Suppressor macrophage treated with lipopolysaccharide for 1 hour (primary cell): ENCODE measurements at places on chromosomes 16 and 17.

GRCh38 chr17:48597778-48598631, 4.4 kb upstream of the HOXB5 start:
- DNase-seq: peak; percentile 84

DNA sequence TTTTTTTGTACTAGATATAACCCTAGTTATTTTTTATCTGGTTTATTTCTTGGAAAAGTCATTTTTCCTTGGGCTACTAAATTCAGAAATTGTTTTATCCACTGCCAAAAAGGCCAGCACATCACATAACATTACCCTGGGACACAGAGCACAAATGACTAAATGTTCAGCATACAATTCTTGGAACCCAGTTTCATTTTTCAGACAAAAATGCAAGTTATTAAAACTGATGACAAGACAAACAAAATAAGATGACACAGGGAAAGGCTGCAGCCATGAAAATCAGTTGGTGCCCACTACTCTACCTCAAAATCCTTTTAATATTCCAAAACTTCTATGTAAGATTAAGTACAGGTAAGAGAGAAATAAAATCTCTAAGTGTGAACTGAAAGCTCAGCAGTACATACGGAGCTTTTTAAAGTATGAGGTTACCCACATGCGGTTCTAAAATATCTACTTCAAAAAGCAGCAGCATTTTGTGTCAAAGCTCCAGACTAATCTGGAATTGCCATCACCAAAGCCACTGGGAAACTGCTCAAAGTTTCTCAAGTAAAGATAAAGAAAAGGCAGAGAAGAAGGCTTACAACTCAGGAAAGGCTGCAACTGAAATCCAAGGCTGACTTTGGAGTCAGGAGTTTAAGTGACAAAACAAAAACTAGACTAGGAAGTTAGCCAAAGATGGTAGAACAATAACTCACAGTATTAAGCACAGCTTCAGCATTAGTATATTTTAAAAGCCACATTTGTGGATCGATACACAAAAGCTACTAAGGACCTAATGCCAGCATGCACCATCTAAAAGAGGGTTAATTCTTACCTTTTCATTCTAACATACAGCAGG, 41.4 kb downstream of the AP1G1 start:
- DNase-seq: no peak

DNA sequence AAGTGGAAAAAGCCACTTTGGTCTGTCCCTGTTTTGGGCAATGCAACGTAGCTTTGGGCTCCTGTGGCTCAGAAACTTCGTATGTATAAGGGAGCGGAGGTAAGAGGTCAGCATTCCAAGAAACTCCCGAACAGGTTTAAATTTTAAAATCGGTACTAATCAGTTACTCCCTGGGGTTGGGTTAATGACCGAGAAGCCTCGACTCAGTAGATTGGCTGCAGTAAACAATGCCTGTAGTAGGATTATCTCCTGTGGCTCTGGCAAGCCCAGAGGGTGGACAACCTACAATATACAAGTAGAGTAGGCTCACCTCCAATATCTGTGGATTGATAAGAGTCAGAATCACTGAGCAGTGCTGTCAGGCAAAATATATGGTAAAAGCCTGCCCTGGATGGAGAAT, 1.6 kb upstream of the GNA13 start:
- DNase-seq: no peak

DNA sequence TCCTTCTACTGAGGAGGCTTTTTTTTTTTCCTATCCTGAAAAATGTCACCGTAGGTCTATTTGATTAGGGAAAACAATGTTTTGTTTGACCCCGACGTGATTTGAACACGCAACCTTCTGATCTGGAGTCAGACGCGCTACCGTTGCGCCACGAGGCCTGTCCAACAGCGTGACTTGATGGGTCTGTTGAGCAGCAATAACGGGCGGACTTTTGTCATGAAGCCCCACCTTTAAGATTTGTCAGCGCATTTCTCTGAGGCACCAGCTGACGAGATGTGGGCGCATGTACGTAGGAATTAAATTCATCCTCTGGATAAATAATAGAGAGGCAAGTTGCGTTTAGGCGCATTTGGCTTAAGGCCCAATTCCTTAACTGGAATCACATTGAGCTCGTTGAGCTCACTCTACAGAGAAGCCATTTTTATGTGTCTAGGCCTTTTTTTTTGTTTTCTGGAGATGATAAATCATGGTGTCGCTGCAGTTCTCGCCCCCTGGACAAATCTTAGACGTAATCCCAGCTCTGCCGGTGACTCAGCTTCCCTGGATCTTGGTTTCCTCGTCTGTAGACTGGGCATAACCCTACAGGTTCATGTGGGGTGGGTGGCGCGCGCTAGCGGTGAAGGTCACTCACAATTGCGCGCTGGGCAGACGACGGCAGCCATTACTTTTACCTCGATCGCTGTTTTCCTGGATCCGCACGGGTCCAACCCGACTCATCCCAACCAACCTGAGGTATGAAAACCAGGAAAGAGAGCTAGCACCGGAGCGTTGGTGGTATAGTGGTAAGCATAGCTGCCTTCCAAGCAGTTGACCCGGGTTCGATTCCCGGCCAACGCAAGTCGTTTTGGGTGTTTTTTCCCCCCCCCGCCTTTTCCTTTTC, 10.6 kb upstream of the AURKB start:
- peak; percentile 87 for DNase-seq

DNA sequence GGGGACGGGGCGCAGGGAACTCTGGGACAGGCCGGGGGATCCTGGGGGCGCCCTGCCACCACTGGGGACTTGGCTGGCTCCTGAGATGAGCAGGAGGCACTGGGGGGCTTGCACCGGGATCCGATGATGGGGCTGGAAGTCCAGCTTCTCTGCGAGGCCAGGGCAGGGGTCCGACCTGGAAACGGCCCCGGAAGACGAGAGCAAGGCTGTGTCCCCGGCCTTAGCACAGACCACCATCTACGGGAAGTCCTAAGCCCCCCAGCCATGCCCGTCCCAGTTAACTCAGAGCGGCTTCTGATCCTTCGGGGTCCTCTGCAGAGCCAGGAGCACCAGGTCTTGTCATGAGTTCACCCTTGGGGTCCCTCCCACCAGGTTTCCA, 573 bp downstream of the CDT1 start:
- DNase-seq: no peak

DNA sequence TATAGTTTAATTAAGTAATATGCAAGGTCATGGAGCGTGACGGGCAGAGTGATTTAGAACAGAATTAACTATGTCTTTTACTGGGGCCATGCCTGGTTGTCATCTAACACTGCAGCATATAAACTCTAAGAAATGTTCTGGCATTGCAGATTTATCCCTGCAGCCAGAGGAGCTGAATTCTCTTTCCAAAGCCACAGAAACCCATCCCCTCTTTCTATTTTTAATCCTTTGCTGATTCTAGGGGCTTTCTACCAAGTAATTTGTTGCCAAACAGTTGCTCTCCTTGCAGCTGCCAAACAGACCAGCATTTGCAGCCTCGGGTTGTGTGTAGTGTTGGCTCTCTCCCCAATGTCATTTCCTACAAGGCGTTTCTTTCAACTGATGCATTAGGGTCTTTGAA, 243.2 kb upstream of the MON1B start:
- DNase-seq: no peak

- no peak for DNase-seq
These were observed 287.1 kb downstream of the SOX9 start for GRCh38 chr17:72407931-72408330.

DNA sequence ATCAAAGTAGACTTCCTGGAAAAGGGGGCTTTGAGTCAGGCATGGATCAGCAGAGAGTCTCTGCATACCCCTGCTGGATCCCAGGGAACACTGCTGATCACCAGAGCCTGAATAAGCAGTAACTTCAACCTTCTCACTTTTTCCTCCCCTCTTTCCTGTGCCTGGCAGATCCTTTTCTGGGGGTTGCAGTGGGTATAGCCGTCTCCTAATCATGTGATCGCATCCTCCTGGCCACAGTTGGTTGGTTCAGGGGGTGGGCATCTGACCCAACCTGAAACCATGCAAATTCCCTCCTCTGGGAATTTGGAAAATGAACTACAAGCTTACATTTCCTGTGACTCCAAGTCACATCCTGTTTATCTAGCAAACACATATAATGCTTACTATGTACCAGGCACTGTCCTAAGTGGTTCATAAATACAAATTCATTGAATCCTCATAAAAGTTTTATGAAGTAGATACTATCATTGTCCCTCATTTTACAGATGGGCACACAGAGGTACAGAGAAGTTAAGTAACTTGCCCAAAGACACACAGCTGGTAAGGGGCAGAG, 120.3 kb downstream of the AXIN2 start:
- DNase-seq: no peak

DNA sequence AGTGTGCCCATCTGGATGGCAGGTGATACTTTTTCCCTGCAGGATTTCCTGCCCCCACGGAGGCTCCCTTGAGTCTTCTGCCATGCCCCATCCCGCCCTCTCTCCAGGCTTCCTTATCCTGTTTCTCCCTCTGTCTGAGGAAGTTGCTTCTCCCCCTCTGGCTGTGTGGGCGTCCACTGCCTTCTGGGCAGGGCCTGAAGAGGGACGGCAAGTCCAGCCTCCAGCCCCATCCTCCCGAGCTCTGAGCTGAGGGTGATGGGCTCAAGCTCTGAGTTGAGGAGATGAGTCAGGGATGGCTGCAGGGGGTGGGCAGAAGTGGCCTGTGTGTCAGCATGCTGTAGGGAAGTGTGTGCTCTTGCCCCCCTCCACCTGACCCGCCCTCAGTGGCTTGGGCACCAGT, 14.2 kb upstream of the RAP1GAP2 start:
- peak; percentile 89 for DNase-seq

DNA sequence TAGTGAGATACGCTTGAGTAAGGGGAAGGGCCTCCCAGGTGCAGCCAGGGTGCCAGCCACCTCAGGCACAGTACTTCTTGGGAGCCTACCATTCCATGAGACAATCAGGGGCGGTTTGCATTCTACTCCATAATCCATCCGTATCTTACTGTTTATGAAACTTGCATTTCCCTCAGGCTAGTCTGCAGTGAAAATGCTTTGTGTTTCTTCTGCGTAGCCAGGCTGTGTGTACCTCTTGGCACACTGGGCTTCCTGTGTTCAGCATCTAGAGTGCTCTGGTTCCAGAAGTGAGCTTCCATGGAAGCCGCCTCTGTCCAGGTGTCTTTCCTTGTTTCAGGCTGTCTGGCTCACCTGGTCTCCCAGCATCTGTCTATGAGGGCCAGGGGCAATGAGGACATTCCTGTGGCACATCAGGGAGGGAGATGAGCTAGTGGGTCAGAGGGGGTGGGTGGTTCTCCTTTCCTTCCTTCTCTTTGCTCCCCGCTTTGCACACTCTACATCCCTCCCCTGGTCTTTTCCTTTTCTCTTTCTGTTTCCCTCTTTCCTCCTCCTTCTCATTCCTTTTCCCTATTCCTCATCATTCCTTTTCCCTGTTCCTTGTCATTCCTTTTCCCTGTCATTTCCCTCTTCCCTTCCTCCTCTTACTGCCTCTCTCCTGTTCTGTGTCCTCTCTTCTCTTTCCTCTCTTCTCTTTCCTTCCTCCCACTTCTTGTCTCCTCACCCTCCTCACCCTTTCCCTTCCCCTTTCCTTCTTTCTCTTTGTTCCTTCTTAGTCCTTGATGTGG, 386.5 kb downstream of the CPPED1 start:
- no peak for DNase-seq

GRCh38 chr16:592518-593306, 2.8 kb downstream of the RAB40C start:
- DNase-seq: peak; percentile 80

GRCh38 chr17:57068222-57068658, 16.8 kb upstream of the AKAP1 start:
- DNase-seq: no peak

DNA sequence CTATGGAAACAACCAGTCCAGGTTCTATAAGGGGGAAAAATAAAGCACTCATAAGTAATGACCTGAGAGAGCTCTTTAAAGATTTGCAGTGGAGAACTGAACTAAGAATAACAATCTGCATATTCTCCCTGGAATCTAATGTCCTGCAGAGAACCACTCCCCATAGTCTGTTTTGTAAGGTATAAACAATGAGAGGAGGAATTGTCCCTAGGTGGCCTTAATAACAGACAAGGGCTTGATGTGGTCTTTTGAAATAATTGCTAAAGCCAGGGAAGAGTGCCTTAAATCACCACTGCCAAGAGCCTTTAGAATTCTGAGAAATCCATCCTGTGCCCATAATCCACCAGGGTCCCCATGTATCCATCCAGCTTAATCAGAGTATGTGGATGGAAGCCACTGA, 106.3 kb downstream of the CDH11 start:
- DNase-seq: no peak

- DNase-seq: peak; percentile 86
These were observed 67.0 kb downstream of the TUBD1 start for GRCh38 chr17:59825533-59826322.

- DNase-seq: peak; percentile 89
These were observed 11.4 kb upstream of the MRPS23 start for GRCh38 chr17:57861000-57861789.

DNA sequence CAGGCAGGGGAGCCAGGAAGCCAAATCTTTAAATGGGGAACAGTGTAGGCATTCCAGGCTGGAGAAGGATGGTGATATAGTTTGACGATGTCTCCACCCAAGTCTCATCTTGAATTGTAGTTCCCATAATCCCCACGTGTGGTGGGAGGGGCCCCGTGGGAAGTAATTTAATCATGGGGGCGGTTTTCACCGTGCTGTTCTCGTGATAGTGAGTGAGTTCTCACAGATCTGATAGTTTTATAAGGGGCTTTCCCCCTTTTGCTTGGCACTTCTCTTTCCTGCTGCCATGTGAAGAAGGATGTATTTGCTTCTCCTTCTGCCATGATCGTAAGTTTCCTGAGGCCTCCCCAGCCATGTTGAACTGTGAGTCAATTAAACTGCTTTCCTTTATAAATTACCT, 28.8 kb downstream of the GINS3 start:
- DNase-seq: peak; percentile 79

DNA sequence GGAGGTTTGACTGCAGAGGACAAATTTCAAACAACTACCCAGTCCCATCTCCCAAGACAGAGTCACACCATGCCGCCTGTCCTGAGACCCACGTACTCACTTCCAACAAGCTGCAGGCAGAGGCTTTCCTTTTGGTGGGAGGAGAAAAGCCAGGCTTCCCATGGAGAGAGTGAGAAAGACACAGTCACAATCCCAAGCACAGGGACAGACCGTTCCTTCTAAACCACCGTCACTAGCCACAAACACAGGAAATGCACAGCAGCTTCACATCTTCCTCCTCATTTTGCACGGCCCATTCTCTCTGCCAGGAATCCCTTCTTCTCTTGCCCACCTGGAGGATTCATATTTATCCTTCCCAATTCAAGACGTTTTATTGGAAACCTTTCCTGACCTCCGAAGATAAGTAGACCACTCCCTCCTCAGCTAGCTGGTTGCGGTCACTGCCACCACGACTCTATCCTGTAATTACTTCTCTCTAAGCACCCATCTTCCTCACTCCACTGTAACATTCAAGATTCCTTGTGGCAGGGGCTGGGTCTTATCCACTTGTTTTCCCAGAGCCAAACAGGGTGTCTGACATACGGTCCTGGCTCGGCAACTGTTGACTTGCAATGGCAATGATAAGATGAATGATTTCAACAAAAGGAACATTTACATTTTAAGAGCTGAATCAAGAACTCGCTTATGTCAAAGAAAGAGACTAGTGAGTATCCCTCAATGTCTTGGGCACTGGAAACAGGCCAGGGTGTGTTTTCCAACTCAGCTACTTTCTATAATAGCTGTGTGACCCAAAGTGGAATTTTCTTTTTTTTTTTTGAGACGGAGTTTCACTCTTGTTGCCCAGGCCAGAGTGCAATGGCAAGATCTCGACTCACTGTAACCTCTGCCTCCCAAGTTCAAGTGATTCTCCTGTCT, 87.6 kb downstream of the XYLT1 start:
- peak; percentile 75 for DNase-seq

- DNase-seq: no peak
These were observed 15.8 kb downstream of the MBTD1 start for GRCh38 chr17:51244041-51244440.
